ENCODE measurements at places on chromosomes 5 and 9.

DNA sequence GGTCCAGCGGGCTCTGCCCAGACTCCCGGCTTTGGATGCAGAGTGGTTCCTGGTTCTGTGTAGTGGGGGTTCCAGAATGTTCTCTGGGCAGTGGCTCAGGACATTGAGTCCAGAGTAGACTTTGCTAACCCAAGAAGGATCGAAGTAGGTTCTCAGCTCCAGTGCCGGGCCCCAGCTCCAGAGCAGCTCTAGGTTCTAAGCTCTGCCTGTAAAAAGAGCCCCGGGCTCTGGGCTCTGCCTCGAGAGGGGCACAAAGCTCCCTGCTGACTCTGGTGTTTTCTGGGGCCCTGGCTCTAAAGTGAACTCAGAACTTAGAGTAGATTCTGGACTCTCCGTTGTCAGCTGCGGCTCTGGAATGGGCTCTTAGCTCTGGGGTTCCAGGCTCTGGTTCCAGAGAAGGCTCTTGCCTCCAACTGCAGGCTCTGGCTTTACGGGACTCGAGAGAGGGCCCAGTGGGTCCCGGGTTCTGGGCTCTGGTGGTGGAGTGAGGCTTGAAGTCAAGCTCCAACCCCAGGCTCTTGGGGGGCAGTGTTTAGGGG is 414 bp downstream of the WDR38 start:
- DNase-seq, result no peak

DNA sequence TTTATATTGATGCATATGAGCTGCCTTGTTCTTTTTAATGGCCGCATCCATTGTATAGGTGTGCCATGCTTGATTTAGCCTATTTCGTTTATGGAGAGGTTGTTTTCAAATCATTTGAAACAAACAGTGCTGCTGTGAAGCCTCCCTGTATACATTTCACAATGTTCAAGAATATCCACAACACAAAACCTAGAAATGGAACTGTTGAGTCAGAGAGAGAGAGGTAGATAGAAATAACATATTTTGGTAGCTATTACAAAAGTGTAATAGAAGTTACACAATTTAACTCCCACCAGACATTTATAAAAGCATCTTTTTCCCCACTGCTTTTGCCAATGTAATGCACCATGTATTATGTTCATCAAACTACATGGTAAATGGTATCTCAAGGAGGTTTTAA is 82.0 kb downstream of the FRMD3 start:
- DNase-seq, result no peak

DNA sequence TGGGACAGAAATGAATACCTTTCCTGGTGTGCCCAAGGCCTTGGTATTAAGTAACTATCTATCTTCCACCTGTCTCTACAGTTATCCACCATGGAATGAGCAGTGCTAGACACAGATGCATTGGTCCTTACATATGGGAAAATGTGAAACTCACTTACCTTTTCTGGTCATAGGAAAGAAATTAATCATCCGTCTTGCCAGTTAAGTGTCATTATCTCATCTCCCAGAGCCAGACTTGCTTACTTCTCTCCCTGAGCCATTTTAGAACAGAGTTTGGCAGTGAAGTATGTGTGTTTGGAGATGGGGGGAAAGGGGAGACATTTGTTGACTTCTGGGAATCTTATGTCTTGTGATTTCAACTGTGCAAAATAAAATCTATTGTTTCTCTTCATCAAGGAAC is 1211.0 kb upstream of the CDH6 start:
- DNase-seq, result no peak

- DNase-seq, result no peak
Observed at GRCh38 chr5:84430863-84431663, 46.4 kb upstream of the EDIL3 start.

GRCh38 chr9:137256856-137257255 is 1.7 kb downstream of the NELFB start:
- no peak for DNase-seq

DNA sequence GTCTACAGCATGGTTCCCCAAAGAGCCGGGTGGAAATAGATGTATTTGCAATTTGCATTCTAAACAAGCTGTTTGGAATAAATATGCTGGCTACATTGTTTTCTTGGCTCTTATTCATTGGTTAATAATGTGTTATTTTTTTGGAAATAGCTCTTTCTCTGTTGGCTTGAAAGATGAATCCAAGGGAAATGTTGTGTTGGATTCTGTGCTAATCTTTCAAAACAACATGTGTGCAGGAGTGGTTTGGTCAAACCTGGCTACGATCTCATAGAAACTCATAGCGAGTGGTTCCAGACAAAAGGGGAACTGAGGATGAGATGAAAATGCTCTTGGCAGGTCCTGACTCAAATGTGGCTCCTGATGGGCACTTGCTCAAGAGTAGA is 63.7 kb upstream of the CXCL14 start:
- no peak for DNase-seq

- DNase-seq, result no peak
Observed at GRCh38 chr5:122607818-122608217, 167.1 kb upstream of the SNX2 start.
